ENCODE measurements at places on chromosomes 16 and 17.

GRCh38 chr17:74147966-74148365, 55.5 kb upstream of the RPL38 start:
- no peak for DNase-seq

DNA sequence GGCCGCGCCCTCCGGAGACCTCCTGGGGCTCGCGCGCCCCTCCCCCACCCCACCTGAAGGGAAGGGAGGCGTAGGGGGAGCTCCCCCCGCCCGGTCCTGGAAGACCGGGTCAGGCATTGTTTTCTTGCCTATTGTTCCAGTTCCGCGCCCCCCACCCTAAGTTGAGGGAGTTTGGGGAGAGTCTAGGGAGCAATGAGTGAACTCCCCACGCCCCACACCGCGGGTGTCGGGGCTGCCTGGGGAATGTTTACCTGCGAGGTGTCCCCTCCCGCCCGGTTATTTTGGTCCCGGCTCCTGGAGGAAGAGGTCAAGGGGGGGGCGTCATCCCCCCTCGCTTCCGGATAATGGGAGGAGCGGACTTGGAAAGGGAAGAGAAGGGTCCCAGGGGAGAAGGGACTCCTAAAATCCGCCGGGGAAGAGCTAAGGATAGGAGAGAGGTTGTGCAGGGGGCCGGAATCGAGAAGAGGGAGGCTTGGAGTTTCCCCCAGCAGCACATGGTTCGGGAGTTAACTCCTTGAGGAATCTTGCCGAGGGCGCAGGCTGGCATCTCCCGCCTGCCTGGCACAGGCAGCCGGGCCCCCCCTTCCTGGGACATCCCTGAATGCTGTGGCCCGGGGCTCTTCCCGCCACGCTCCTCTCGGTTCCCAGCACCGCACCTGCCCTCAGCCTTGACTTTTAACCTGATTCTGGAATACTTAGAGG, 881 bp downstream of the MLLT6 start:
- DNase-seq = peak; percentile 43

DNA sequence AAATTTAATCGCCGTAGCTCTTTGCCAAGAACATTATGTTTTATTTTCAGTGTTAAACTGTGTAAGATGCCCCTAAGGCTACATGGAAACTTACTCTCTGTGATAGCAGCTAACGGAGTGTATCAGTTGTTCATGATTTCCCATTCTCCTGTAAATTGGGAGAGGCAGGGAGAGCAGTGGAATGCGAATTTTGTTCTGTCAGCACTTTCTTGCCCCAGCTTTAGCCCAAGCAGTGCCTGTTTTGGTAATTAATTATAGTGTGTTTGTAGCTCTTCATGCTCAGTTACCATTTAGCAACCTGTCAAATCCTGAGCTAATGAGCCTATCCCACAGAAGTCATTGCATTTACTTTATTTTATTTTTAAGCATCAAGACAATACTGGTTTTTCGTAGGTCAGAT, 475.1 kb upstream of the RBFOX1 start:
- no peak for DNase-seq

- DNase-seq = no peak
Measured at GRCh38 chr16:8481810-8482209, 108.5 kb downstream of the TMEM114 start.
